Activated CD4-positive, CD25-positive, alpha-beta regulatory T cell (primary cell): ENCODE measurements at places on chromosomes 5 and 9.

- DNase-seq = no peak
These were observed 136.3 kb upstream of the RASEF start for GRCh38 chr9:83199240-83199639.

DNA sequence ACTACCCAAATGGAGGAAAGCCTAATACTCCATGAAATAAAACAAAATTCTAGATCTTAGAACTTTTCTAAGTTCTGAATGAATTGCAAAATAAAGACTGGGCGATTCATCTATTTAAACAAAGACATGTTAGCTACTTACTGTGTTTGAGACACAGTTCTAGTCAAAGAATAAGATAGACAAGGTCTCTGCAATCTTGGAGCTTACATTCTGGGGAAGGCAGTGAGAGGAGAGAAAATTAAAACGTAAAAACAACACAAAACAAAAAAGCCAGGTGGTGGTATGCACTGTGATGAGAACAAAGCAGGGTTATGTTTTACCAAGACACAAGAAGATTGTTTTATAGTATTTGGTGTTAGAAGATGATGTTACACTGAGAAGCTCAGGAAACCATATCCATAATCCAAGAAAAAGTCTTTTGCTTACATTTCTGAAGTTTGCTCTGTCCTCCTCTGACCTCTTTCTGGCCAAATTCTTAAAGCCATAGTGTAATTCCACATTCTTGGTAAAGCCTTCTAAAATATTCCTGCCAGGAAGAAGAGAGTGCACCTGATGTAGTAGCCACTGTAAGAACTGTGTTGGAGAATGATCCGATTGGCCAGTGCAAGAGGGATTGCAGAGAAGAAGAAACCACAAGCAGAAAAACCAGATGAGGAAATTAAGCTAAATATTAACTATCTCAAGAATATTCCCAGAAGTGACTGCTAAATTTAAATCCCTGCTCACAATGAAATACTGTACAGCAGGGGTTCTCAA lies 218.4 kb downstream of the PCSK1 start:
- no peak for DNase-seq

- DNase-seq = no peak
These were observed 2.4 kb upstream of the EXOC3 start for GRCh38 chr5:440401-441201.

DNA sequence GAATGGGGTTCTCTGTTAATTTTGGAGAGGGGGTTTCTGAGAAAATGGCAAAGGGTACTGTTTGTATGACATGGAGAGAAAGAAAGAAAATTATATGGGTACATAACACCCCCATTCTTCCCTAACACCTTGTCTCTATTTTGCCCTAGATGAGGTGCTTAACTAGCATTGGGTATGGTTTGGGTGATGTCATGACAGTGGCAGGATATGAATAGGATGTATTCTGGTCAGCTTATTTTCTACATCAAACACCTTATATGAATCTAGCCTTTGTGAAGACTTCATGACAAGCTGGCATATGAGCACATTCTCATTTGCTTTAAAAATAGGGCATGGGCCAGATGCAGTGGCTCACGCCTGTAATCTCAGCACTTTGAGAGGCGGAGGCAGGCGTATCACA lies 58.6 kb downstream of the LNPEP start:
- DNase-seq = no peak

GRCh38 chr9:127492616-127493015 lies 41.3 kb downstream of the LRSAM1 start:
- DNase-seq = no peak

- DNase-seq = no peak
These were observed 31.6 kb downstream of the RETREG1 start for GRCh38 chr5:16585041-16585667.

- DNase-seq = no peak
These were observed 4.5 kb downstream of the PHF24 start for GRCh38 chr9:34962546-34962945.

GRCh38 chr5:83530193-83530592 lies 58.6 kb downstream of the VCAN start:
- DNase-seq = no peak

GRCh38 chr5:169299191-169299662 lies 1.7 kb downstream of the SLIT3 start:
- DNase-seq = no peak

DNA sequence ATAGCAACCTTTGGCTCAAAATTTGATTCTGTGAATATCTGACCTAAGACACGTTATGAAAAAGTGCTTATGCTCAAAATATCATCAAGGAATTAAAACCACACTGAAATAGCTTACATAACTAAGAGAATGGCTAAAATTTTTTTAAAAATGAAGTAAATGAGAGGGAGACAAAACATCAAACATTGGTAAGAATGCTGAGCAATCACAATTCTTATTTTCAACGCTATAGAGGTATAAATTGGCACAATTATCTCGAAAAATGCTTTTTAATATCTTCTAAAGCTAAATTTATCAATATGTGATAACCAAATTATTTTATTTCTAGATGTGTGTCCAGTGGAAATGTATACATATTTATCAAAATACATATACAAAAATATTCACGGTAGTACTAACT lies 381.3 kb downstream of the ANXA1 start:
- no peak for DNase-seq

DNA sequence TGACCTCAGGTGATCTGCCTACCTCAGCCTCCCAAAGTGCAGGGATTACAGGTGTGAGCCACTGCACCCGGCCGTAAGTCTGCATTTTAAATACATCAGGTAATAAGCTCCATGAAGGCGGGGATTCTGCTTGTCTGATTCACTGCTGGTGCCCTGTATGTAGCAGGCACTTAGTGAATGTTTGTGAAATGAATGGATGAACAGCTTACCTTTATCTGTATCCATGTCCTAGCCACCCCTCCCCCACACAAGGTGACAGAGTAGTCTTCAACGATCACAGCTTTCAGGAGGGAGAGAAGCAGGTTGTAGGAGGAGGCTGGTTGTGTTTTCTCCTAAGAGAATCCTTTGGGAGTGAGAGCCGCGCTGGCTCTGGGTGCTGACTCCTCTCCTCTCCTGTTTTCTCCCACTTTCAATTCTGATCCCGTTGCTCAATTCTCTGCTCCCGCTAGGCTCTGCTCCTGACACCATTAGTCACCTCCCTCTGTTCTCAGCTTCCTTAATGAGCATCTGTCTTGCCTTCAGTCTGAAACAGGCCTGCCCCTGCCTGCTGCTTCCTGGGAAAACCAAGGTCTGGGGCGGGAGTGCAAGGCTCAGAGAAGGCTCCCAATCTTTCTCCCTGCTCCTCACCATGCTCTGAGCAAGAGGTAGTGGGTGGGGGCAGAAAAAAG lies 88.8 kb upstream of the CTNNA1 start:
- no peak for DNase-seq

DNA sequence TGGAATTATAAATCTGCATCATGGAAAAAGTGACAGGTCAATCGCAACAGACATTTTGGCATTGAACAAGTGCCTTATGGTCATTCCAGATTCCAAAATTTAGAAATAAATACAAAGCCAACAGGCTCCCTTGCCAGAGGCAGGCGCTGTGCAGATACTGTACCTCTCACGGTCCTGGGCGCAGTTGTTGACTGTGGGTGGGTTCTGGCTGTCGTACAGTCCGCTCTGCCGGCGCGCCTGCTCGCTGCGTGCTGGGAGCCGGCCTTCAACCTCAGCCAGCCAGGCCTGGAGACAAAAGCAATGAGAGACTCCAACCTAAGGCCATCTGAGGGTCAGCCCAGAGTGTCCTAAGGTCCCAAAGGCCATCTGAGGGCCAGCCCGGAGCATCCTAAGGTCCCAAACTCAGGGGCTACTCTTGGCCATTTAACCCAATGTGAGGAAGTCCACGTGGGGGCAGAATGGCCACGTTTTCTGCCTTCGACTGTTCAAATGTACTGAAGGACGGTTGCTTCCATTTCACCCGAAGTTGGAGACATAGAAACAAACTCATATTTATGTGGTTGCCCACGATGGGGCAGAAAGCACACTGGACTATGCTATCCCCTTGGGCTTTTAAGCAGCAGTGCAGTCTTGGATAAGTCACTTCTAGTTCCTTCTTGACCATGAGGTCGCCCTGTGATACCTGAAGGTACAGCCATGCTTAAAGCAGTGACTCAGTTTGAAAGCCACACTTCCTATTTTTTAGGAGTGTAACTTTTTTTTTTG lies 65.2 kb downstream of the USP20 start:
- no peak for DNase-seq
